ENCODE measurements at places on chromosomes 16 and 17.

DNA sequence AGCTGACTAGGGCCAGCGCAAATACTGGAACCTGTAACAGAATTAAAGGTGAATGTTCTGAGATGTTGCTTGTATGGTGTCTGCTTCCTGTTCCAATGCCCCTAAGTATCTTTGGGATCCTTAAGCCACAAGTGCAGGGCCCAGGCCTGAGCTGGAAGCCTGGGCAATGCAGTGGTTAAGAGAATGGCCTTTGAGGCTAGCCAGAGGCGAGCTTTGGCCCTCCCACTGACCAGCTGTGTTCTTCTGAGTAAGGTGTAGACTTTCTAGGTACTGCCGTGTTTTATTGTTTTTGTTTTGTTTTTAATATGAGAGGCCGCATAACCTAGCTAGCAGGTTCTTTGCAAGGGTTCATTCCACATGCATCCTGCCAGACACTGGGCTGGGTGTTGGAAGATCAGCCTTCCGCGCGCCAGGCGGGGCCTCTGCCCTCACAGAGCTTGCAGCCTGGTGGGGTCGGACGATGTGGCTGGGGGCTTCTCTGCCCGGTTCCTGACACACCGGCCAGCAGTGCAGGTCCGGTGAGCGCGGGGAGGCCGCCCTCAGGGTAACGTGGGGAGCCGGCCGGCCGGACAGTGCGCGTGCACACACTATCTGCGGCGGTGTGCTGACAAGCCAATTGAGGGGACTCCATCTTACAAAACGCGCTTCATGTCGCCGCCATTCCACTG, 551 bp upstream of the MLX start:
- no peak for DNase-seq

- no peak for DNase-seq
Observed at GRCh38 chr17:8482546-8482945, 46.9 kb downstream of the NDEL1 start.

DNA sequence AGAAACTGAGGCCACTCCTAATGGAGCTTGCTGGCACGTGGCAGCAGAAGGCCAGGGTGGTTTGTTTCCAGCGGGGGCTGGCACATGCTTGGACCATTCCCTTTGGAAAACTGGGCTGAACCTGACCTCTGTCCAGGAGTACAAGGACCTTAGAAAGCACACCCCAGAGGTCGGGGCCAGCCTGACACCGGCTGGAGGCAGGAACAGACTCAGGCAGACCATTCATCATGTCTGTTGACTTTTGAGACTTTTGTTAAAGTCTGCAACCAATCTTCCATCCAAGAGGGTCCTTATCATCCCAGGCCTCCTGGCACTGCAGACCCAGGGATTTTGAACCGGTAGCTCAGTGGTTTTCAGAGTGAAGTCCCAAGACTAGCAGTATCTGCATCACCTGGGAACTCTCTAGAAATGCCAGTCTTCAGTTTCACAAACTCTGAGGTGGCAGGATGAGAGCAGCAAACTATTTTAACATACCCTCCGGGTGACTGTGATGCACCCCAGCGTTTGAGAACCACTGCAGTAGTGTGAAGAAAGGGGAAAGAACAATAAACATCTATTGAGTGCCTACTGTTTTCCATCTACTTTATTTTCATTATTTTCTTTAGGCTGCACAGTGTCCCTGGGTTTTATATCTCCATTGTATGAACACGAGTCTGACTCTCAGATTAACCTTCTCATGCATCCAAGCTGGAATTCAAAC, 145.3 kb upstream of the PLCG2 start:
- peak; percentile 43 for DNase-seq

- DNase-seq = no peak
Observed at GRCh38 chr16:55000595-55000994, 69.9 kb downstream of the IRX5 start.

DNA sequence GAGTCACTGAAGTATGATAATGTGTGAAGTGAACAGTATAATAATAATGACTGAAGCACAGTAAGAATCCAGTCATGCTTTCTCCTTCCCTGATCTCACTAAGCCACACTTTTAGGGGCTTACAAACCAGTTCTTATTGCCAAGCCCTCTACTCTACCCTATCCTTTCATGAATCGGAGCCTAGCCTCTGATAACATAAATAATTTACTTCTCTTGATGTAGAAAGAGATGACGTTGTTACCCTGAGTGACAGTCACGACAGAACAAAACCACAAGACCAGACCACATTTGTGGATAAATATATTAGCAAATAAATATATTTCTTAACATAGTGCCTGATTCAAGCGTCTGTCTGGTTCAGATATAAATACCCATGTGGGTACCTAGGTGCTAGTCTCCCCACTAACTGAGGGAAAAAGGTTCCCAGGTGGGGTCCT, 1.4 kb upstream of the SUPT4H1 start:
- no peak for DNase-seq

DNA sequence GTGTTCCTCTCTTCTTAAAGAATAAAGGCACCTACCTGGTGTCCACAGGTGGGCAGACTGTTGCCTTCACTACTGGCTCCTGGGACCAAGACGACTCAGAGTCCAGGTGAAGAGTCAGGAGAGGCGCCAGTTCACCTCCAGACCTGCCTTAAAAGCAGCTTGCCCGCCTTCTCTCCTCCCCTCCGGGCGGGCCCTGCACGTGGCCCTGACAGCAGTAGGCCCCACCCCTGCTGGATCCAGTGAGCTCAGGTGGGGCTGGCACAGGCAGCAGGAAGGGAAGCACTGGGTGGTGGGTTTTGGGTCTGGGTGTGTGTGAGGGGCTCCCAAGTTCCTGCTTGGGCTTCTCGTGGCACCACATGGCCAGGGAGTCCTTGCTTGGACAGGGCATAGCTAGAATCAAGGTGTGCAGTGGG, at the start of gene TNS4:
TNS4 (minus strand) TSS at position 125 of the 413 bp plus-strand sequence. CDS start 5,198 bp downstream, outside the sequence.
- DNase-seq = no peak

- no peak for DNase-seq
Observed at GRCh38 chr17:61567045-61567802, 23.8 kb downstream of the NACA2 start.

DNA sequence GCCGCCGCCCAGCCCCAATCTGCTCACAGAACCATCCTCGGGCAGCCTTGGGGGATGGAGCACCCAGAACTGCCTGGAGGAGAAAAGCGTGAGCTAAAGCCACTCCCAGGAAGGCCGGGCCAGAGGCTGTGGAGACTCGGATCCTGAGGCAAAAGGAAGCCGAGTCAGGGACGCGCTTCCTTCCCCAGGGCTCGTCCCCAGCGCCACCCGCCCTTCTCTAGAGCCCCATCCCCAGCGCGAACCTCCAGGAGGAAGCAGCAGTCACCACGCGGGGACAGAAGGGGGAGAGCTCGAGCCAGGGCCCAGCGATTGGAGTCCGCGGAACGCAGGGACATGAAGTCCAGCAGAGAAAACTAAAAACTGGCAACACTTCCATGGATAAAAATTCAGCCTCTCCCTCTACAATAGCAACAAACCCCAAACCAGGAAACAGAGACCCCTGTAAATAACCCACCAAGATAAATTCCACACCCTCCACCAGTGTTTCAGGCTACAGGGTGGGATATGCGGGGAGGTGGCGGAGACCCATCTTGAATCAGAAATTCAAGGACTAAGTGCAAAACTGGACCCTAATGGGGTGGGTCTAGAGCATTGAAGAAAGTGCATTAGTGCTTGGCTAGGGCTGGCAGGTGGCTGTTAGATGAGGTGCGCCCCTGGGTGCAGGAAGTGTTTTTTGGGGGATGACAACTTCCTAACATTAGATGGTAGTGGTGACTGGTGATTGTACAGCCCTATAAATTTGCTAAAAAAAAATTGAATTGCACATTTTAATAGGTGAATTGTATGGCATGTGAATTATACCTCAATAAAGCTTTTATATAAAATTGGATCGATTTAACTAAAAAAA, 116.1 kb upstream of the METRNL start:
- peak; percentile 74 for DNase-seq

DNA sequence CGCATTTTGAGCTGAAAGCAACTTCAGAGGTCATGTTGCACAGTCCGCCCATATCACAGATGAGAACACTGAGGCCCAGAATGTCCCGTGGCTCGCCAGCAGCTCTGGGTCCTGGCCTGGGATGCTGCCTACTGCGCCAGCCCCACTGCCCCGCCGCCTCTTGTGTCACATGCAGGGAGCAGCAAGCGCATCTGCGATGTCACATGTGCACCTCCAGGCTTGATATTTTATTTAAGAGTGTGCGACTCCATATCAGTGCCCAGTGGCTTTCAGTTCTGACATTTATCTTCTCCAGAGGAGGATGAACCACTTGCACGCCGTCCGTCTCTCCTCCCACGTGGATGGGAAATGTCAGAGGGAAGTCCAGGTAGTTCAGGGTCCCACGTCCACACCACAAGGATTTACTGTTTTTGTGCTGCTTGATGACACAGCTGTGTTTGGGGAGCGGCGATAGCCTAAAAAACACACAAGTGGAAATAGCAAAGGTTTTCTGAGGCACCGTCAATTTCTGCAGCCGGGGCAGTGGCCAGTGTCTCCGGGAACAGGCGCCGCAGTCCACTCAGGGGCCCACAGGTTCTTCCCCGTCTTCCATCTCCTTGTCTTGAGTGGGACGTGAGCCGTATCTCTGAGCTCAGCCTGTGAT, 7.0 kb upstream of the RBFOX3 start:
- DNase-seq = no peak

DNA sequence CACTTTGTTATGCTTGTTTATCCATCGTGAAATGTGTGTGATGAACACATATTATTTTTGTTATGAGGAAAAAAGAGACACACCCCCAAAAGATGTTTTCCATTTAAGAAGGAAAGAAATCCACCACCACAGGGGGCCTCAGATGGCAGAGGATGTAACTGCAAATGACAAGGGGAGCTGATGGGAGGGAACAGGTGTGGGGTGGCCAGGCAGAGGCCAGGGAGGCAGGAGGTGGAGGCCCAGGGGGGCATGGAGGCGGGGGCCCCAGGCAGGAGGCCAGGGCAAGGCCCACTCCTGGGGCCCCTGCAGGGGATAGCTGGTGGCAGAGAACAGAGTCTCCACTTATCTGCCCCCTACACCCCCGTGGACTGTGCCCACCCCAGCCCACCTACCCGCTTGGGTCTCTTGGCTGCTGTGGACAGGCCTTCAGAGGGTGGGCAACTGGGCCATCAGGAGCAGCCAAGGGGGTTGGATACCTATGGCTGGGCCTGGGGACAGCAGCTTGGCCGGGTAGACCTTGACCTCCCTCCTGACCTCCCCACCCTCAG, 28.0 kb downstream of the PPL start:
- DNase-seq = no peak

DNA sequence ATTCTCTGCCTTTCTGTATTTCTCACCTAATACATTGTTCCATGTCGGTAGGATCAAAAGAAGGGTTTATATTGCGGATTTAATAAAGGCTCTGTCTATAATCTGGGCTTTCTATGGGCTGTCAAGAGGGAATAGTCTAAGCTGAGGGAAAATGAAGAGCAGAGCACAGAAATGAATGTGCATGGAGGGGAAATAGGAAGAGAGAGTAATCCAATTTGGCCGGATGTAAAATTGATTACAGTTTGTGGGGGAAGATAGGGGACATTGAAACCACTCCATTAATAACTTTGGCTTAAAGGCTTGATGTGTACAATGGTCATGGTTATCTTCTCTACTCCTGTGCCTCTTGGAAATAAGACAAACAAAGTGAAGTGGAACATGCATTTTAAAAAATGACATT, 334.2 kb upstream of the CDH8 start:
- no peak for DNase-seq

GRCh38 chr17:27536781-27537180, 80.5 kb downstream of the KSR1 start:
- no peak for DNase-seq

DNA sequence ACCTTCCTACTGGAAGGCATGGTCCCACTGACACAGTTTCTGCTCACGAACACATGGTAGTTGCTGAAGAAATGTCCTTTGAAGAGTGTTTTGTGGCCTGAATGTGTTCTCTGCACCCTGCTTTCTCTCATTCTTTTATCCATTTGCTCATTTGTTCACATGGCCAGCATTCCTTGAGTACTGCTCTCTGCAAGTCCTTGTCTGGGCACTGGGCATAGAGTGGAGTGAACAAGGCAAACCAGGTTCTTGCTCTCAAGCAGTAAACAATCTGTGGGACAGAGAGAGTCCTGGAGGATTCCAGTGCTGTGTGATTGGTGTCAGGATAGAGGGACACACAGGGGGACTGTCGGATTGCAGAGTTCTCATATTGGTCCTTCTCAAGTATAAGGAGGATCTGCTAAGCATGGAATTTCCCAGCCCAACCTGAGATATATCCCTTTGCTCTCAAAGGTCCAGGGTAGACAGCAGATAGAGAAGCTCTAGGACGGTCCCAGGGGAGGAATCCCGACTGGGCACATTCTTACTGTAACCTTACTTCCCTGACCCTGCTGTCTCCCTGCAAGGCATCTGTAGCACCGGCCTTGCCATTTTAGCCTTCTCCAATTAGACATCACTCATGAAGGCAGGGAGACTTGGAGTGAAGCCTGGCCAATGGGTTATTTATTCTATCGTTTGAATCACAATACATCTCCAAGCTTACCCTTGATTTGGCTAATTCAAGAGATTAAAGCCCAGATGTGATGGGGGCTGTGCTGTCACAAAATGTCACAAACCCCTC, 32.3 kb downstream of the ARL4D start:
- no peak for DNase-seq

- no peak for DNase-seq
Observed at GRCh38 chr17:14355556-14355955, 54.7 kb downstream of the HS3ST3B1 start.

- DNase-seq = no peak
Observed at GRCh38 chr16:67594256-67594915, 32.1 kb downstream of the CTCF start.

DNA sequence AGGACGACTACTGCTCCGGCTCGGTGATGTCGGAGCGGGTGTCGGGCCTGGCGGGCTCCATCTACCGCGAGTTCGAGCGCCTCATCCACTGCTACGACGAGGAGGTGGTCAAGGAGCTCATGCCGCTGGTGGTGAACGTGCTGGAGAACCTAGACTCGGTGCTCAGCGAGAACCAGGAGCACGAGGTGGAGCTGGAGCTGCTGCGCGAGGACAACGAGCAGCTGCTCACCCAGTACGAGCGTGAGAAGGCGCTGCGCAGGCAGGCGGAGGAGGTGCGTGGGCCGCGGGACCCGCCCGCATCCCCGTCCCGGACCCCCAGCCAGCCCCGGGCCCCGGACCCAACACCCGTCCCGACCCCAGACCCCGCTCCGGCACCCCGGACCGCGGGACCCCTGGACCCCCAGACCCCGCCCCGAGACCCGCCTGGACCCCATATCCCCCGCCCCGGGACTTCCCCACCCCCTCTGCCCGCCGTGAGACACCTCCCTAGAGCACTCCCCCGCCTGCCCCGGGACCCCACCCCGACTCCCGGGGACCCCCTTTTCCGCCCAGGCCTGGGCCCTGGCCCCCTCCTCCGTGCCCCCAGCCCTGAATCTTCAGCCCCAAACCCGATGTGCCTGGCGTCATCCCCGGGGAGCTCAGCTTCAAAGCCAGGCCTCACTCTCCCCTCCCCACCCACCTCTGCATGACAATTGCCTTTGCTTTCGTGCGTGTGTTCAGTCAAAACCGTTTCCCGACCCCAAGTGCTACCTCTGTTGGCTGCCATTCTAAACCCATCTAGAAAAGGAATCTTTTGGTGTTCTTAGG, 594 bp downstream of the MAPK8IP3 start:
- DNase-seq = peak; percentile 74

GRCh38 chr17:2188971-2189630, 114.5 kb downstream of the SMG6 start:
- no peak for DNase-seq

- no peak for DNase-seq
Observed at GRCh38 chr16:83070416-83071209, 443.8 kb downstream of the CDH13 start.

Measured in activated CD4-positive, alpha-beta T cell treated with anti-CD3 and anti-CD28 coated beads for 36 hours (primary cell).